Activated CD8-positive, alpha-beta memory T cell treated with anti-CD3 and anti-CD28 coated beads, Interleukin-2, amount 50 U/mL, for 48 hours (primary cell): ENCODE measurements at places on chromosomes 12 and 14.

DNA sequence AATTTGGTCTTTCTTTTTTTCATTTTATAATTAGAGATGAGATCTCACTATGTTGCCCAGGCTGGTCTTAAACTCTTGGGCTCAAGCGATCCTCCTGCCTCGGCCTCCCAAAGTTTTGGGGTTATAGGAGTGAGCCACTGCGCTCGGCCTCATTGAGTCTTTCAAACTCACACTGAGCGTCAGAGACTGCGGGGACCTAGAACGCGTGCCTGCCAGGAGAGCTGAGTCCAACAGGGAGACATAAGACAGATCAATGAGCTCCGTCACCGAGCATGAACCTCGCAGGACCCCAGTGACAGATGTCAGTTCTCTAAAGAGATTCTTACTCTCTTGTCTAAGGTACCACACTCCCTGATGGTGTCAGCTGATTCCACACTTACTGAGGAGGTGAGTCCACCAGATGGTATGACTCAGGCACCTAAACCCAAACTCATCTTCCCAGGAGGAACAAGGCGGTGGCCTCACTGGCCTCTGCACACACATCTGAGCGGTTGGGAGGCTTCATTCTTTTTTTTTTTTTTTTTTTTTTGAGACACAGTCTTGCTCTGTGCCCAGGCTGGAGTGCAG is 58.9 kb downstream of the CCDC88C start:
- DNase-seq: no peak

DNA sequence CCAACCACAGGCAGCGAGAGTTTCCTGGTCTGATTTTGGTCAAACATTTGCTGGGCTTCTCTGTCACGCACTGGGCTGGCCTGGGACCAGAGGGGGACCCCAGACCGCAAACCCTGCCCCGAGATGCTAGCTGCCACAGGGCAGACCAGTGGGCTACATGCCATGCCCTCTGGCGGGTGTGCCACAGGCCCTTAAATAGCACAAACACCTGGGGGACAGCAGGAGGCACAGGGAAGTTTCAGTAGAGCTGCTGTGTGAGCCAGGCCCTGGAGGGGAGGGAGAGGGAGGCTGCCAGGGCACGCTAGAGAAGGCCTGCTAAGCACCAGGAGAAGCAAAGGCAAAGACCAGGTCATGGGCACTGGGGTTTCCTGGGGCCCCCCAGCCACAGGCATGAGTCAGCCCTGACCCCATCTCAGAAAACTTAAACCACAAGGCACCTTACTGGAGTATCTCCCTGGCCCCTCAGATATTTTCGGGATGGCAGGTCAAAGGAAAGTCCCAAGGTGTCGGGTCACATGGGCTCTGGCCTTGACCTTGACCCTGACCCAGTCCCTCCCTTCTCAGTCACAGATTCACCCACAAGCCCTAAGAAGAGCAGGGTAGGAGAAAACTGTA is 29.2 kb downstream of the ITPK1 start:
- DNase-seq: no peak

GRCh38 chr14:74405663-74406062 is 20.3 kb downstream of the SYNDIG1L start:
- DNase-seq: no peak

DNA sequence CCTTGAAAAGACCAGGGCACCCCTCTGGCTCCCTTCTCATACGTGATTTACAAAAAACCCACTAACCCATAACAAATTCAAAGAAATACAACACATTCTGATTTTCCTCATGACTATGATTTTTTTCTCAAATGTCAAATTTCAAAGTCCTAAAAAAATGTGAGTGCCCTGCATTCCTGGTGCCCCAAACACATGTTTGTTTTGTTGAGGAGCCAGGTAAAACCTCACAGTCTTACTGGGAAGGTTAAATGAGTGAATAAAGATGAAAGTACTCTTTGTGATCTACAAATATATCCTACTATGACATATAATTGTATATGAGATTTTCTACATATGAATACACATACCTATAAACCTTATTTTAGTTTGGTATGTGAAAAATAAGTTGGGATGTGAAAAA is 30.7 kb downstream of the TPH2 start:
- no peak for DNase-seq

DNA sequence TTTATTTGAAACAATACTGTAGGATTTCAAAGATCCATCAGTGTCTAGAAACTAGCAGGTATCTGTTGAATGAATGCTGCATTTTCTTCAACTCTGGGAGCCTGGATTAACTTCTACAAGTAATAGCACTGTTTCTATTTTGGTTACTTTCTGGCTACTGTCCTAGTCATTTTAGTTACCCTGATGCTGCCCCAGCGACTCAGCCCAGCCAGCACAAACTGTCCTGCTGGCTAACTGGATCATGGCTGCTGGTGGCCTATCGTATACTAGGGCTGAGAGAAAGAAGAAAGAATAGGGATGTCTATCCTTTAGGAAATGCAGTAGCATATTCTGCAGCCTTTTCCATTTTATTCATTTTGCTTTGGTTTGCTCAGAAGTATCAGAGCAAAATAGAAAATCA is 53.9 kb downstream of the NTN4 start:
- no peak for DNase-seq
